Activated naive CD4-positive, alpha-beta T cell treated with anti-CD3 and anti-CD28 coated beads, Interleukin-2, amount 10 ng/mL, durations not matched to agents 7 days and 5 days (primary cell): ENCODE measurements at places on chromosomes 4 and X.

DNA sequence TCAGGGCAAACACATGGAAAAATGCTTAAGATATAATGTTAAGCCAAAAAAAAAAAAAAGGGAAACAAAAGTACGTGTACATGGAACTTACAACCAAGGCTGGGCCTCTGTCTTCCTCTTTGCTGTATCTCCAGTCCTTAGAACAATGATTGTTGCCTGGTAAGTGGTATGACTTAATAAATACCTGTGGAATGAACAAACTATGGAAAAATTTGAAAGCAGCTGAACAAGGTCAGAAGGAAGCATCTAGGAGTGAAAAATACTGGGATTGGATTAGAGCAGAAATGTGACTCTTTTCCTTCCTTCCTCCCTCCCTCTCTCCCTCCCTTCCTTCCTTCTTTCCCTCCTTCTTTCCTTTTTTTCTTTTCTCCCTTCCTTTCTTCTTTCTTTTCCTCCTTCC, 54.2 kb upstream of the SMIM10 start:
- DNase-seq, result no peak

GRCh38 chr4:159770969-159771368, 668.1 kb downstream of the RAPGEF2 start:
- DNase-seq, result no peak

- DNase-seq, result no peak
These were observed 264.0 kb upstream of the SLIT2 start for GRCh38 chr4:19987746-19988145.

DNA sequence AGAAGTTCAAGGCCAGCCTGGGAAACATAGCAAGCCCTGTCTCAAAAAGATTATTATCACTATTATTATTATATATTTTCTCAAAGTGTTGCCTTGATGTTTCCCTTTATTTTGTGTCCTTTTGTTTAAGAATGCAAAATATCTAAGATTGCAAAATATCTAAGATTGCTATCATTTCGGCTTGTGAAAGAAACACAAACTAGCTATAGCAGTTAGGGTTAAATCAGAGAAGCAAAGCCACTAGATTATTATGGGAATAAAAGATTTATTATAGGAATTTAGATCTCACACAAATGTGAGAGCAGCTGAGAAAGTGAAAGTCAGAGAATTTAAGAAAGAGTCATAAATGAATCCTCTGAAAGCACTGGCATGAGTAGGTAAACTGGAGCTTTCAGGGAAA, 18.0 kb upstream of the TMEM184C start:
- no peak for DNase-seq

GRCh38 chr4:42519803-42520417, 122.6 kb downstream of the SHISA3 start:
- DNase-seq, result peak; percentile 57

GRCh38 chrX:108397627-108398391, 40.4 kb downstream of the COL4A6 start:
- no peak for DNase-seq
